Thoracic aorta endothelial cell (primary cell): ENCODE measurements at places on chromosomes 6 and 20. TPM values are rescaled to one million over a fixed set of nuclear protein-coding genes. Genes with fewer than 3 reads are reported as not detected.

The FAM184A gene
- 0.66 and 1.1 TPM in 2 replicates for total RNA-seq

The PXDC1 gene
- 50.6 and 81.1 TPM in 2 replicates for total RNA-seq

The PSORS1C2 gene
- not detected in 2 replicates for total RNA-seq

The ABHD16A gene
- 26.7 and 30.5 TPM in 2 replicates for total RNA-seq

The LY6G5B gene
- 5.7 and 7.2 TPM in 2 replicates for total RNA-seq

The SLC26A8 gene
- under 0.01 TPM in 2 replicates for total RNA-seq

The PPIL6 gene
- total RNA-seq, result 0.14 and 0.27 TPM in 2 replicates

The SLC17A9 gene
- 12.5 and 19.2 TPM in 2 replicates for total RNA-seq

The SAMD5 gene
- 2.0 and 3.6 TPM in 2 replicates for total RNA-seq

The IYD gene
- total RNA-seq, result not detected in 2 replicates

The TGM2 gene
- total RNA-seq, result 440 and 783 TPM in 2 replicates

The EYA4 gene
- under 0.01 TPM in 1 of 2 replicates, not detected in the other for total RNA-seq

The NRSN1 gene
- total RNA-seq, result not detected in 2 replicates
